A549 treated with AZD2906 at 1 μM for 4 hours (cell line): ENCODE measurements at places on chromosomes 1 and 21. TPM values are rescaled to one million over a fixed set of nuclear protein-coding genes. Genes with fewer than 3 reads are reported as not detected.

ST6GALNAC5 gene
- 0.09 to 0.22 TPM (median 0.11 TPM) in 5 replicates for total RNA-seq

S100A10 gene
- 2,226 to 2,594 TPM (median 2,422 TPM) in 5 replicates for total RNA-seq

KRTAP21-2 gene
- not detected in 5 replicates for total RNA-seq

GFI1 gene
- total RNA-seq = 0.19 to 0.29 TPM (median 0.23 TPM) in 5 replicates

OLIG2 gene
- 0.07 TPM in 1 of 5 replicates, not detected in the others for total RNA-seq

FCGR3A gene
- not detected in 5 replicates for total RNA-seq

SPATA45 gene
- not detected in 5 replicates for total RNA-seq

LEFTY2 gene
- 0.07 to 0.43 TPM (median 0.17 TPM) in 4 of 5 replicates, not detected in the other for total RNA-seq

SPRR4 gene
- total RNA-seq = not detected in 5 replicates

RHCE gene
- 0.05 to 0.17 TPM in 2 of 5 replicates, not detected in the others for total RNA-seq

ABCA4 gene
- total RNA-seq = 0.08 to 0.17 TPM (median 0.11 TPM) in 5 replicates

FAM163A gene
- 0.02 TPM in 2 of 5 replicates, not detected in the others for total RNA-seq

AGO4 gene
- total RNA-seq = 3.3 to 5.4 TPM (median 4.0 TPM) in 5 replicates

CASQ2 gene
- total RNA-seq = not detected in 5 replicates
